ENCODE measurements at places on chromosomes 2 and 18.

- DNase-seq = no peak
These were observed 19.5 kb downstream of the SLC20A1 start for GRCh38 chr2:112665113-112665780.

DNA sequence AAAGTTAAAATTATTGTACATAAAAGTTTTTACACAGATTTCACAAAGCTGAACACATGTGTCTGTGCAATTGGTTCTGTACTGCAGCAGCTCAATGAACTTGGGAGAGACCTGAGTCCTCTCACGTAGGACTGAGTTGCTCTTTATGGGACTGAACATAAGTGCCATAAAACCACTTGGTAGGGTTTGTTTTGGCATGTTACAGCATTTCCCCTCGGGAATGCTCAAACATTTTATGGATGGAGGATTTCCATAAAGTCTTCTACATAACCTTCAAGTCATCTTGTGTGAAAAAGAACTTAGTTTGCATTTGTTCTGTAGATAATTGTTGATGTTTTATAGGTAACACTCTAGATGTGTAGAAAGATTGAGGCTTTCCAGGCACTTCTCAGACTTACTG, 15.9 kb downstream of the LYPD6 start:
- no peak for DNase-seq

DNA sequence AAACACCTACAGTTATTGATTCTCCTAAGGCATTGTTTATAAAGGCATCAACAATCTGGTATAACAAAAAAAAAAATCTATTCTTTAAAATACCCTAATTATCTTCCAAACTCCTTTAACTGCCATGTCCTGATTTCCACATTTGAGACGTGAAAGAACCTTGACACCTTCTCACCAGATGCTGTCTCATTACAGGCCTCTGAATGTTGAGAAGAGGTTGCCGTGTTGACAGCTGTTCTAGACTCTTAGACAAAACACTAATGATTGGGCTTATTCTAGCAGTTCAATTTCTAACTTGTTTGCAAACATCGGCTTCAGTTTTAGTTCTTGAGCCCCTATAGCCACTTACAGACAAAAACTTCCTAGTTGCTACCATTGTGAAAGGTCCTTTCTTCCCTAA, 988.8 kb downstream of the LRP1B start:
- no peak for DNase-seq

DNA sequence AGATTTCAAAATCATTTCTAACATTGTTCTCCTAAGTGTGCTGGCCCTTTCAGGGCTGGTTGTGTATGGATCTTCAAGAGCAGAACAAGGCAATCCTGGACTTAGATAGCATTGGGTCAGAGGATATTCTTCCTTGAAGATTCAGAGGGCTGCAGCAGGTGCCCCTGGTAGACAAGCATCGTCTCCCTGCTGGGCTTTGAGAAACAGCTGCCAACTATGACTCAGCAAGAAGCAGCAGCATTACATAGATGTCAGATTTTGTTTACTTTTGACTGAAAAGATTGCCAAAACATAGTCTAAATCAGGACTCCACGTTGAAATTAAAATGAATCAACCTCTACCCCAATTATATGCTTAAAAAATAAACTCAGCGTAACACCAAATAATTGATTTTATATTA, 618.8 kb downstream of the SOCS6 start:
- DNase-seq = no peak

DNA sequence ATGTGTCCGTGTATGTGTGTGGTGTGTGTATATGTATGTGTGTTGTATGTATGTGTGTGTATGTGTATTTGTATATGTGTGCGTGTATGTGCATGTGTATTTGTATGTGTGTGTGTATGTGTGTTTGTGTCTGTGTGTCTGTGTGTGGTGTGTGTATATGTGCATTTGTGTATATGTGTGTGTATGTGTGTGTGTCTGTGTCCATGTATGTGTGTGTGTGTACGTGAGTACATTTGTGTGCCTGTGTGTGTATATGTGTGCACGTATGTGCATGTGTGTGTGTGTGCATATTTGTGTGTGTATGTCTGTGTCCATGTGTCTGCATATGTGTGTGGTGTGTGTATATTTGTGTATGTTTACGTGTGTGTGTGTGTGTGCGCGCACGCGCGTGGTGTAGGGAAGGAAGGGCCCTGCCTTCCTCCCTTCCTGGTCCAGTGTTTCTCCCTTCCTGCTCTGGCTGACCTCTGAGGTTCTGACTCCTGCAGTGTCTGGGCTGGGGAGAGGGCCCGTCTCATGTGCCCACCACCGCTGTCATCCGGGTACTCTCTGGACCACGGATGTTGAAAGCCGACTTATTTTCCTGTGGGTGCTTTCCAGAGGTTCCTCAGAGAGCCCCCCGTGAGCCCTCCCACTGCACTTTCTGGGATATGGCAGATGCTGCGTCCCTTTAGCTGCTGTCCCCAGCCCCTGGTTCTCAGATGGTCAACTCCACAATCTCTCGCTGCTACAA, 209.5 kb downstream of the DYSF start:
- no peak for DNase-seq

- no peak for DNase-seq
These were observed 166.2 kb downstream of the ACKR3 start for GRCh38 chr2:236735825-236736238.

DNA sequence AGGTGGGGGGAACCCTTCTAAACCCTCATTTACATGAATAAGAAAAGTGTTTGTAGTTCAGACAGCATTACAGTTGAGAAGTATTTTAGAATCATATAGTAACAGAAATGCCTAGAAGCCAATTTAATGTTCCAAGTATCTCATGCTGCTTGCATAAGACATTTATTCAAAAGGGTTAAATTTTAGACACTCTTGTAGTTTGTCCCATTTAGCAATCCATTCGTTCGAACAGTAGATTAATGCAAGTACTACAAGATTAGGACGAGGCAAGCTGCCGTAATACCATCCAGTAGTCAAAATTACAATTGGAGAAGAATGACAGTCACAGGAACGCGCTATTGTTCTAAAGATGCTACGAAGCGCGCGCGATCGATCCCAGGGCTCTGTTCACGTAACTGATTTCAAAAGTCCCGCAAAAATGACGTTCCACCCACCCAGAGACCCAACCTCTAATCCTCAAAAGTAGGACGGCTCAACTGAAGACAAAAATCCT, 1.2 kb downstream of the TMEM237 start:
- DNase-seq = no peak

- DNase-seq = no peak
These were observed 24.1 kb downstream of the ANXA4 start for GRCh38 chr2:69766014-69766413.

- DNase-seq = peak; percentile 66
These were observed 637.1 kb upstream of the CHAC2 start for GRCh38 chr2:53130441-53130943.
